ENCODE measurements at places on chromosomes 13 and 19.

GRCh38 chr13:49733181-49733951, 42.1 kb upstream of the EBPL start:
- DNase-seq, result no peak

DNA sequence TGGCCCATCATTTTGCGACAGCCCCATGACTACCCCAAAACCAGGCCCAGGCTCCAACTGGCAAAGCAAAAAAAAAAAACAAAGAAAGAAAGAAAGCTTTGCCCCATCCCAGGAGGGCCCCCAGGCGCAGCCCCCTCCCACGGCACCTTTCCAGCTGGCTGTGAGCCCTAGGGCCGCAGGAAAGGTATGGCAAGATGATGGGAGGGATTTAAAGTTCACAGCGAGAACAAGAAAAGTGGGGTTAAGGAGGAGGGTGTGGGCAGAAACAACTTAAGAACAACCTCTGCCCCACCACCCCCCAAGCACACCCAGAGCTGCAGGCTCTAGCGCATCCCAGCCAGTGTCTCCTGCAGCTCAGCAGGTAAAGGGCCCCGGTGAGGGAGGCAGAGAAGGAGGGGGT, at the start of gene CYP2F1:
CYP2F1 (plus strand) TSS at position 301 of the 400 bp plus-strand sequence. CDS start 1,757 bp downstream, outside the sequence.
- no peak for DNase-seq

GRCh38 chr13:34452831-34453230, 489.2 kb upstream of the NBEA start:
- no peak for DNase-seq

- DNase-seq, result no peak
Observed at GRCh38 chr13:19606152-19606551, 27.3 kb upstream of the MPHOSPH8 start.

DNA sequence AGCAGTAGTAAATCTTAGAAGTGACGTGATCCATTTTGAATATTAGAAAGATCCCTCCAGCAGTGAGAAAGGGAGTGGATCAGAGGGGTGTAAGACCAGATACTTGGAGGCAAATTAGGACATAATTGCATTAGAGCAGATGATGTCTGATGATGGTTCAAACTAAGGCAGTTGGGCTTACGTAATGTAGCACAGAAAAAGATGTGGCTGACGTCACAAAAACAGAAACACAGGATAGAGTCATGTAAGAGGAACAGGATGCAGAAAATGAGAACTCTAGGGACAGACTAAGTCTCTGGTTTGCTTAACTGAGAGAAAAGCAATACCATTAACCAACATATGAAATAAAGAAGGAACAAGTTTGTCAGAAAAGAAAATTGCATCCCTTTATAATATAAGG, 392.5 kb upstream of the DACH1 start:
- no peak for DNase-seq

GRCh38 chr19:21912654-21913053, 76.7 kb upstream of the ZNF43 start:
- DNase-seq, result no peak

Data from stimulated activated CD8-positive, alpha-beta memory T cell treated with anti-CD3 and anti-CD28 coated beads, Interleukin-7, amount 100 ng/mL, for 4 hours (primary cell).